ENCODE measurements at places on chromosomes 1 and 21.
A peak's percentile ranks its signal among the peaks of the same experiment; 100 is the strongest.

- DNase-seq: no peak
Observed at GRCh38 chr1:147241934-147242448, 493 bp upstream of the CHD1L start.

DNA sequence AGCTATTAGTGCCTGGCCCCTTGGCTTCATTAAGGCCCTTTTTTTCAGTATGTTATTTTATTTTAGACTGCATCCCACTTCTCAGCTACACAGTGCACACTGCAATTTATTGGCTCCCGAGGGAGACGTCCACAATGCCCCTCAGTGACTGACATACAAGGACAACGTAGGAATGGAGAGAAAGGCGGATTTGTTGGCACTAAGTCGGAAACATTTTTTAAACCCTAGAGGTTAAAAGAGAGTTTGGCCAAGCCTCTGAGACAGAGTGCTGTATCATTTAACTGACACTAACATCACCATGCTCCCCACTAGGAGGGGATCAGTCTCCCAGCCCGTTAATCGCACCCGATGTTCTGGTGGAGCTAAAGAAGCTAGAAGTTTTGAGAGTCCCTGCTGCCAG lies 45.7 kb upstream of the FOXD3 start:
- DNase-seq: no peak

- DNase-seq: no peak
Observed at GRCh38 chr1:205580140-205580922, 51.5 kb downstream of the ELK4 start.

DNA sequence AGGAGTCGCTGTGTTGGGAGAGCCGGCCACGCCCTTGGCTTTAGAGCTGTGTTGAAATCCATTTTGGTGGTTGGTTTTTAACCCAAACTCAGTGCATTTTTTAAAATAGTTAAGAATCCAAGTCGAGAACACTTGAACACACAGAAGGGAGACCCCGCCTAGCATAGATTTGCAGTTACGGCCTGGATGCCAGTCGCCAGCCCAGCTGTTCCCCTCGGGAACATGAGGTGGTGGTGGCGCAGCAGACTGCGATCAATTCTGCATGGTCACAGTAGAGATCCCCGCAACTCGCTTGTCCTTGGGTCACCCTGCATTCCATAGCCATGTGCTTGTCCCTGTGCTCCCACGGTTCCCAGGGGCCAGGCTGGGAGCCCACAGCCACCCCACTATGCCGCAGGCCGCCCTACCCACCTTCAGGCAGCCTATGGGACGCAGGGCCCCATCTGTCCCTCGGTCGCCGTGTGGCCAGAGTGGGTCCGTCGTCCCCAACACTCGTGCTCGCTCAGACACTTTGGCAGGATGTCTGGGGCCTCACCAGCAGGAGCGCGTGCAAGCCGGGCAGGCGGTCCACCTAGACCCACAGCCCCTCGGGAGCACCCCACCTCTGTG lies 4.7 kb downstream of the C1orf35 start:
- DNase-seq: no peak

GRCh38 chr1:222331340-222331739 lies 216.6 kb downstream of the HHIPL2 start:
- DNase-seq: no peak

DNA sequence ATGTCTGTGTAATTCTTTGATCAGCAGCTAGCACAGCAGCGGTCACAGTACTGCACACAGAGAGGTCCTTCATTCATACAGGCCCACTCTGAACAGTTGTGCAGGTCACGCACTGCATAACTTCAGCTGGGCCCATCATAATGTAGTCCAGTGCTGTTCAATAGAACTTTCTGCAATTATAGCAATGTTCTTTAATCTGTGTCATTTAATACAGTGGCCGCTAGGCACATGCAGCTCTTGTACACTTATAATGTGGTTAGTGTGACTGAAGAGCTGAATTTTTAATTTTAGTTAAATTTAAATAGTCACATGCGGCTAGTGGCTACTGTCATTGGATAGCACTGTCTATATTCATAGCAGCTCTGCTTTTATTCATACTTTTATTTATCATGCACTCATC lies 48.7 kb upstream of the NFASC start:
- no peak for DNase-seq

DNA sequence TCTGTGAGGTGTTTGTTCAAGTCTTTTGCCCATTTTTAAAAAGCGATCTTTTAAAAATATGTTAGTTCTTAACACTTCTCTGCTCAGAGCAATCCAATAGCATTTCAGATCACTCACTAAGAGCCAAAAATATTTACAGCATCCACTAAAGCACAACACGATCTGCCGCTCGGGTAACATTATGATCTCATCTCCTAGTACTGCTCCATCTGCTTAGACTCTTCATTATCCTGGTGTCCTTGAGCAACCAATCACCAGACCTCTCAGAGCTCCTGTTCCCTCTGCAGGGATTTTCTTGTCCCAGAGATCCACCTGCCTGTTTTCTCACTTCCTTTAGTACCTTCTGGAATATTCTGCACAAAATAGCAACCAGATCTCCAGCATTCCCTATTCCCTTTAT lies 235.3 kb upstream of the ESRRG start:
- no peak for DNase-seq

DNA sequence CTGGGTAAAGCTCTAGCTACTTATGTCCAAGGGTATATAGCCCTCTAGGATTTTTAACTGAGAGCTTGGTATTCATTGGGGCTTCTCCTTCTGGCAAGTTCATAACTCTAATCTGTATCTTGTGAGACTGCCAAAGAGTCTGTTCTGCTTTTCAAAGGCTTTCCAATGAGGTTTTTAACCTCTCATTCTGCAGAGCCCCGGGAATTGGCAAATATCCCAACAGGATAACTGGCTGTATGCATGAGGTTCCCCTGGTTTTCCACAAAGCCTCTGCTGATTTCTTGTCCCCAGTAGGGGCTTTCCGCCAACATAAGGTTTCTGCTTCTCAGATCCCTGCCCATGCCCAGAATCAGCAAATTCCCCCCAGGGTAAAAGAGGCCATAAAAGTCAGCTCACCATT lies 40.9 kb downstream of the RPL5 start:
- DNase-seq: no peak

DNA sequence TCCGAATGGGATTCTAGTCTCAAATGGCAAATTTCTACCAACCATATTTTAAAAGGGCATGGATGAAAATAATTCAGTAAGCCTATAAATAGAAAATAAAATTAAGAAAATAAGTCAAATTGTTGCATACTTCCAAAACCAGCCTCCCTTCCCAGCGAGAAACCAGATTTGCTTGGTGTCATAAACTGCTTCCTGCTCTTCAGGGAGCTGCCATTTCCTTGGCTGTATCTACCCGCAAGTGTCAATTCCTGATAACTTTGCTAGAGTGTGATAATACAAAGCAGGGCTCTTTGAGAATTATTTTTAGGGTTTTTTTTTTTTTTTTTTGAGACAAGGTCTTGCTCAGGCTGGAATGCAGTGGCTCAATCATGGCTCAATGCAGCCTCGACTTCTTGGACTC lies 62.3 kb downstream of the S1PR1 start:
- DNase-seq: no peak

DNA sequence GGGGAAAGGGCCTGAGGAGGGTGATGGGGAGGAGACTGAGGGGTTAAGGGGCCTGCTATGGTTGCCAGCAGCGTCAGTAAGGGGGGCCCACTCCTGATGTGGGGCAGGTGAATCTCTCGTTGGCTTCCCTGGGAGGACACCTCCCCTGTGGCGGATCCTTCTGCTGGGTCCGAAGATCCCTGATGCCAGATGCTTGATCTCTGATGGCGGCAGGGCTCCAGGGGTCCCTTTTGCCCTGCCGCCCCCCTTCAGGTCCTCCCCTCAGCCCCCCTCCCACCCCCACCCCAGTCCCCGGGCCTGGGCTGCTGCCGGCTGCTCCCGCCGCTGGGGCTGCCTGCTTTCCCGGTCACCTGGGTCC lies 219 bp downstream of the CELF3 start:
- DNase-seq: no peak

GRCh38 chr1:32772281-32773017 lies 44.7 kb downstream of the YARS1 start:
- DNase-seq: no peak

DNA sequence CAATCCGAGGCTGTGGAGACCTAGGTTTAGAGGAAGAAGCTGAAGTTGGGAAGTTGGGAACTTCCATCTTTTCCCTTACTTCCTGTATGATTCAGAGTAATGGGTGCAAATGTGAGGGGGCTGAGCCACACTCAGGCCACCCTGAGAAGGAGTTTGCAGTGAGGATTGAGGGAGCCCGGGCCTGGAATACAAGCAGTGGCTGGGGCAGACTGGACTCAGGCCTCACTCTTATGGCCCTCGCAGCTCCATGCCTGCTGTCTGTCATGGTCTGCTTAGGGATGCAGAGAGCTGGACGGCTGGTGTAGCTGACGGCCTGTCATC lies 73.7 kb upstream of the RAB4A start:
- no peak for DNase-seq

- no peak for DNase-seq
Observed at GRCh38 chr1:51240084-51240483, 4.0 kb downstream of the RNF11 start.

- no peak for DNase-seq
Observed at GRCh38 chr1:33515112-33515511, 42.7 kb downstream of the ZSCAN20 start.

DNA sequence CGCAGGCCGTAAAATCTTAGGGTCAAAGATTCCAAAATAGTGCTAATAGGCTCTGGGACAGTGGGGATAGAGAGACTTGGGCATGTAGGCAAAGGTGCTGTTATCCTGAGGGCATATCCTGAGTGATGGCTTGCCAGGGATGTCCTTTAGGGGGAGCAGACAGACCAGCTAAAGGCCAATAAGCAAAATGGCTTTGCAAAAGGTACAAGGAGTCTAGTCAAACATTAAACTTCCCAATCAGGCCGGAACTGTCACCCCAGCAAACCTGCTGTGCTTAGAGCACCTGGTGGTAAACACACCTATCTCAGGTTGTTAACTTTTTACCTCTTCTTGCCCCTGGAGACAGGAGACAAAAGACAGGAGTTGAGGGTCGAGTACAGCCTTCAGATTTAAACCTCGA lies 49.1 kb downstream of the TRABD2B start:
- DNase-seq: no peak

GRCh38 chr1:2556277-2556677 lies at the start of gene TNFRSF14:
Gene TNFRSF14, plus strand, starts transcription at chr1:2556371. Its CDS starts 294 bp downstream, at chr1:2556665.
- no peak for DNase-seq

- DNase-seq: peak; percentile 21
Observed at GRCh38 chr1:27934818-27935549, at the start of gene SMPDL3B. Gene SMPDL3B, plus strand, starts transcription at chr1:27935000. Its CDS starts 184 bp downstream, at chr1:27935184.

- DNase-seq: no peak
Observed at GRCh38 chr1:243950166-243950565, 100.1 kb upstream of the AKT3 start.

DNA sequence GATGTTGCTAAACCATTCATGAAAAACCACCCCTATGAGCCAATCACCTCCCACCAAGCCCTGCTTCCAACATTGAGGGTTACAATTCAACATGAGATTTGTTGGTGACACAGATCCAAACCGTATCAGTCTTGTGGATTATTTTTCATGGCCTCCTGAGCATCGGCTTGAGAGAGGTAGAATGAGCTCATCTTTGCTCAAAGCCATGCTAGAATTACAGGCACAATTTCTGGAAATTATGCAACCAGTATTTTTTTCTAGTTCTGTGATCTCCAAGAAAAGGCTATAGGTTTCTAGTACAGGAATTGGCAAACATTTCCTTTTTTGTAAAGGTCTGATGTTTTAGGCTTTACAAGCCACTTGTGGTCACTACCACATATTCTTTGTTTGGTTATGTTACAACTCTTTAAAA lies 219.4 kb downstream of the DUSP10 start:
- DNase-seq: no peak

DNA sequence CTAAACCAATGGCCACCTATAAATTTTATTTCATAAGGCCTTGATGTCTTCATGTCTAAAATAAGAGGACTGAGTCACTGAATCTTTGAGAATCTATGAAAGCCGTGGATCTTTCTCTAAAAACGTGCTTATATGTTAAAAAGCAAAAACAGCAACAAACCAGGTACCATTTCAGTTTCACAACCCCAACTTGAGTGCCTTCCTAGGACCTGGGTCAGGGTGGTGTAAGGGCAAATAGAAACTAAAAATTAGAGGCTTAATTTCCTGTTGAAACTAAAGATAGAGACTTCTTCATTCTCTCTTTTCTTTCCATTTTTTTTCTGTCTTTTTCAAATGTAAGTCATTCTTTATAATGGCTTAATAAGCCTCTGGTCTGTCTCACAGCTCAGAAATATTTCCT lies 27.2 kb upstream of the PGBD5 start:
- no peak for DNase-seq

DNA sequence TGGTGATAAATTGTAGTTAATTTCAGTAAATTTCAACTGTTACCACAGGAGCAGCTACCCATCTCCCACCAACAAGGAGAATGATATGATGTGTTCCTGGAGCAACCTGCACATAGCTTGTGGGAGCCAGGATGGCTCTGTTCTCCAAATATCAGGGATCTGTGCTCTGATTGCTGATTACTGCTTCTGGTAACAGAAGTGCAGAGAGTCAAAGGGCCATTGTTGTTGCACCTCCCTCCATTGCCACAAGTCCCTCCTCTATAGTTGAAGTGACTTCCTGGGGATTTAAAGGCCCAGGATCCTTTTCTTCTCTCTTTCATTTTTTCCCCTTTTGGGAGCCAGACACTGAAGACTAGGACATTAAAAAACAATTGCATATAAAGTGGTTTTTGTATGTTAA lies 51.6 kb upstream of the HPDL start:
- DNase-seq: no peak

DNA sequence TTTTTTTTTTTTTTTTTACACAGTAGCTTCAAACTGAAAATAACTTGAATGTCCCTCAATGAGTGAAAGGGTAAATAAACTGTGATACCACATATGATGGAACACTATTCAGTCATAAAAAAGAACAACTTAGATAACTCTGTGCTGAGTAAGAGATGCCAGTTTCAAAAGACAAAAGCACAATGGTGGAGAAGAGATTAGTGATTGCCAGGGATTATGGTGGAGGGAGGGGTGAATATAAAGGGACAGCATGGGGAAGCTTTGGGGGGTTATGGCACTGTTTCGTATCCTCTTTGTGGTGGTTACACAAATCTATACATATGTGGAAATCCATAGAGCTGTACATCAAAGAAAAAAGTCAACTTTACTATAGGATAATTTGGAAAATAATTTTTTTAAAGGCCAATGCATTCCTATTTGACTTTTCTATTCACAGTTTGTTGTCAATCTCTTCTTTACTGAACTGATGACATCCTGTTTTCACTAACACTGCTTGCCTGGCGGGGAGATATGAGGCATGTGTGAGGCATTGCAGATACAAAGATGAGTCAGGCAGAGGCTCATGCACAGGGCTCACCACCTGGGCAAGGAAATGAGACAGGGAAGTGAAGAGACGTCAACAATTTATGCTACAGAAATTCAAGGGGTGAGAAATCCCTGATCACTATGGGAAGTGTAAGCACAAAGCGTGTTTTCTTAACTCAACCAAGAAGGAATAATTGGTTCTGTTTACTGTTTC lies 302.7 kb downstream of the DUSP10 start:
- DNase-seq: no peak

DNA sequence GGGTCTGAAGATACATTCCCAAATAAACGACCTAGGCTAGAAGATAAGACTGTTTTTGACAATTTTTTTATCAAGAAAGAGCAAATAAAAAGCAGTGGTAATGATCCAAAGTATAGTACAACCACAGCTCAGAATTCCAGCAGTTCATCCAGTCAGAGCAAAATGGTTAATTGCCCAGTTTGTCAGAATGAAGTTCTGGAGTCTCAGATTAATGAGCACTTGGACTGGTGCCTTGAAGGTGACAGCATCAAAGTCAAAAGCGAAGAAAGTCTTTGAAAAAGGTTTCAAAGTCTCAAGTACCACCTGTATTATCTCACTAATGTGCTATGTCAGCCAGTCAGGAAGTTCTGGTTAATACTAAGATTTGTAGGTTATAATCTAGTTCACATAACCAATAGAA lies 15.0 kb downstream of the SPRTN start:
- no peak for DNase-seq

All from NCI-H748 treated with DMSO at 0.1 percent for 48 hours (cell line).